Diencephalon (tissue), 1 donor: ENCODE measurements at places on chromosomes 6 and 20. TPM values are rescaled to one million over a fixed set of nuclear protein-coding genes. Genes with fewer than 3 reads are reported as not detected.

The OR2H1 gene
- not detected for total RNA-seq

The PRRT1 gene
- total RNA-seq = 0.69 TPM

The OOEP gene
- total RNA-seq = not detected

The CLDN20 gene
- total RNA-seq = not detected

The PLA2G7 gene
- total RNA-seq = 4.6 TPM

The ANGPT4 gene
- 0.23 TPM for total RNA-seq

The COL21A1 gene
- 5.8 TPM for total RNA-seq

The PDE10A gene
- total RNA-seq = 213 TPM

The GJA10 gene
- not detected for total RNA-seq

The BPIFB1 gene
- total RNA-seq = not detected

The BNIP5 gene
- not detected for total RNA-seq
